ENCODE measurements at places on chromosomes 7 and 10. TPM values are rescaled to one million over a fixed set of nuclear protein-coding genes. Genes with fewer than 3 reads are reported as not detected.

GRCh38 chr10:78831461-78831860 lies 237.3 kb upstream of the ZMIZ1 start:
- no peak for DNase-seq

- no peak for DNase-seq
These were observed 47.5 kb downstream of the BMPER start for GRCh38 chr7:33952824-33953223.

GRCh38 chr7:120337308-120337907 lies 64.4 kb downstream of the KCND2 start:
- DNase-seq, result no peak

DNA sequence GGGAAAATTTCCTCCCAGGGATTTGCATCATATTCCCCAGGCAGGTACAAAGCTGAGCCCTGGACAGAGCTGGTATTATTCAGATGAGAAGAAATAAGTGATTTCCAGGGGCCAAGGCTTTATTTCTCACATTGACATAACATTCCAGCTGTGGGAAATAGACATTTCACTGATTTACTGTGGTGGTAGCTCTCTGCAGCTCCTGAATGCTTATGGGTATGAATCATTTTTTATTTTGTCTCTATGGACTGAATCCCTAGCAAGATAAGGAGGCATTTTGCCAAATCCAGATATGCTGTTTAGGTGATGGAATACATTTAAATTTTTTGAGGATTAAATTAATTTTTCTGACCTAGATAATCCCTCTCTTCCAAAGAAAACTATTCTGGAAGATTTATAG lies 97.9 kb downstream of the MTPN start:
- DNase-seq, result no peak

Gene HTR5A
- total RNA-seq, result under 0.01 TPM

GRCh38 chr7:94595717-94596116 lies 60.2 kb downstream of the SGCE start:
- no peak for DNase-seq

- DNase-seq, result no peak
These were observed 790 bp downstream of the ADAM22 start for GRCh38 chr7:87934699-87935383.

Gene CLDN4
- under 0.01 TPM for total RNA-seq

Gene RNF32
- 0.27 TPM for total RNA-seq

Gene GPRIN2
- not detected for total RNA-seq

DNA sequence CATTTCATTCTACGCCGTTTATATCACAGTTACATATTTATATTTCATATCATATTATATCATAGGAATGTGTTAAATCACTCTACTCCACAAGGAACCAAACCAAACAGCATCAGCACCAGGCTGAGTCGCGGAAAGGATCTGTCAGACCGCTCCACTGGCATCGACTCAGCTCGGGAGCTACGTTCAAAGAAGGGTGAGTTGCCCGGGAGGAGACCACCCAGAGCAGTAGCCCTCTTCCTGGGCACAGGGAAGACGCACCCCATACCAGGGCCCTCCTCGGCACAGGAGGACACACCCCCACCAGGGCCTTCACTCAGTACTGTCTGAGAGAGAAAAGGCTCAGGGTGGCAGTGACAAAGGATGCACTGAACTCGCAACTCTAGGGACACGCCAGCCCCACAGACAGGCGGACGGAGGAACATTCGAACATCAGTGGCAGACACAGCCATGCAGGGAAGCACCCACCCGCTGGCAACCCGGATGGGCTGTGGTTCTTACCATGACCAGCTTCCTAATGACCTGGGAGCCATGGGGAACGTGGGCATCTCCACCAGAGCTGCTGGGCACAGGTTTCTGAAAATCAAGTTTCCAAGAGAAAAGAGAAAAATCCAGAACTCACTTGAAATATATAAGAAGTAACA lies 28.7 kb downstream of the PITRM1 start:
- DNase-seq, result no peak

Gene PON1
- total RNA-seq, result 0.27 TPM

DNA sequence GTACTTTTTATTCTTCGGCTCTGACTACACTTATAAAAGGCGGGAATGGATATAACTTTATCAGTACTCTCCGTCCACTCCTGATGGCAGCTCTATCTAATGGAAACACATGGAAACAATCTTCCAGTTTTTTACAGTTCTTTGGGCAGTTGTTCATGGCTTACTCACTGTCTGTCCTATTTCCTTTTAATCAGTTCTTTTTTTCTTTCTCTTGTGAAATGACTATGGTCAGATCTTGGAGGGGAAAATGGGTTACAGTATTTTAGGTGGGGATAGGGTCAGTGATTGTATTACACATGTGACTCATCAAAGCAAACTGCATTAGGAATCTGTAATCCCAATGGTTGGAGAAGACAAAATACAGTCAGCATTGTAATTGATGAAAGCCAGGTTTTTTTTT lies 112.4 kb downstream of the BICC1 start:
- DNase-seq, result no peak

DNA sequence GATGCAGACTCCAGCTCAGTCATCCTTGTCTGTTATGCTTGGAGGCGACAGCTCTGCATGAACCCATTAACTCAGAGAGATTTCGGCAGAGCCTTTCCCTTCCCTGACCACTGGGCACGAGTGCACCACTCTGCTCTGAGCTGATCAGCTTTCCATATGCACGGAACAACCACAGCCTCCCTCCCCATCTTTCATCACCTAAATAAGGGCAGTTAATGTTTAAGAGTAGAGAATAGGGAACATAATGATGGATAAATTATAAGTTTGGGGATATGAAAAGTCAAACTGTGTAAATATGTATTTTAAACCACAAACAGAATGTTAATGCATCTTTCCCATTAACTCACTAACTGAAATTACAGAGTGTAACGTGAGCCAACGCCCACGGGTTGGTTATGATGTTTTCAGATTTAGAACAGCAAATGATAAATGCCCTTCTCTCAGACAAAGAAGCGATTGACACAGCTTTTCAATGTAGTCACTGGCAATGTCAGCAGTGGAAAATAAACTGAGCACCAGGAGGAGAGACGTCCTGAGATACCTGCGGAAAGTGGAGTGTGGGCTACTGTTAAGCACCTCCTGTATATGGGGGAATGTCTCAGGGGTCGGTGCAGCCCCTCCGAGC lies 658.2 kb downstream of the LRMDA start:
- DNase-seq, result no peak

DNA sequence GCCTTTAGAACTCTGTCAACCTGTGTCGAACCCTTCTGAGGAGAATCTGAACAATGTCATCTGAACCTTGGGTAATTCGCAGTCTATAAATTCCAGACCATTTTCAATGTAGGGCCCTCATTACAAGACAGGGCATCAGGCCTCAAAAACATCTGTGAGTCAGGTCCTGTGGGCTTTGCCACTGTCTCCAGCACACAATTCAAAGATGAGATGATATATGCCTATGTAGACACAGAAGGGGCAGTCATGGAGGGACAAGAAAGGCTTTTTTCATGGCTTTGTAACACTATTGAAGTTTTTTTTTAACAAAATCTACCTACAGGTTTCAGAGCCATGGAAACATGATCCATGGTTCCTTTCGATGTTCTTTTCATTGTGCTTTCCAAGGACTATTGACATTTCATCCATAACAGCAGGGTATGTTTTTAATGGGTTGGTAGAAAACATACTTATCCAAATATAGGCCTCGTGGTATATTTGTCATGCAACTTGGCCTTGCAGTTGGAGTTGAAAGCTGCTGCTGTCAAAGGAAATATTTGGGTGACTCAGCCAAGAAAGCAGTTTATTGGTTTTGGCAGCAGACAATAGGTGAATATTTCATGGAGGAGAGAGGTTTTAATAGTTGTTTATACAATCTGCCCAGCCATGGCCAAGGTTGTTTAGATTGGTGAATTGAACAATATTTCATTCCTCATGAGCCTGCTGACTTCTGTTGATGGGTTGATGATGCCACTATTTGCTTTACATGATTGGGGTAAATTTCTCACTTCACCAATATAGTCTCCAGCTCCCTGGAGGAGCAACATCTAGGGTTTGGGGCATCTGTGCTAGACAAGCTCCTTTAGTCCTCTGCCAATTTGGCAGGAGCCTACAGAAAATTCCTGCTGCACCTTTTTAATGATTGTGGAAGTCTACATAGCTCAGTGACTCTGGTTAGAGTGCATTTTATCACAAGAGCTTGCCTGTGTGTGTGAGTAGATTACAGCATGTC lies 158.4 kb upstream of the TMEM72 start:
- no peak for DNase-seq

Gene ITGA8
- not detected for total RNA-seq

GRCh38 chr7:77913977-77914607 lies 115.5 kb downstream of the PHTF2 start:
- no peak for DNase-seq

Gene NPFFR1
- total RNA-seq, result under 0.01 TPM

GRCh38 chr10:79348640-79348988 lies 1.3 kb downstream of the PPIF start:
- no peak for DNase-seq

Gene DDIT4
- total RNA-seq, result 322 TPM

Gene INTS1
- total RNA-seq, result 61.4 TPM

DNA sequence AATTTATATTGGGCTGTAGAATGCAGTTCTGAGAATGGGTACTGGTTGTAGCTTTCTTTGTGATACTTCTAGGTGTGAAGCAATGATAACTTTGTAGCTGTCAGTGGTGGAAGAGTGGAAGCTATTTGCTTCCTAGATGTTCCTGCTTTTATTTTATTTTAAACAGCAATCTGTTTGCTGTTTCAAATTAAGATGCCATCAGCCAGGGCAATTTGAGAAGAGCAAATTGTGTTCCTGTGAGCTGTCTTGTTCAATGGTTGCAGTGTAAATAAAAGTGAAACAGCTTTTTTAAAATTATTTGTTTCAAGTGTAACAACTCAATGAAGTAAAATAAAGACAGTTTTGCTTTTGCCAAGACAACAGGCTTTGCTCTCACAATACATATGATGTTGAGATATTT lies 150.8 kb upstream of the TMEM229A start:
- no peak for DNase-seq

GRCh38 chr10:28149746-28150145 lies 150.9 kb upstream of the ODAD2 start:
- DNase-seq, result no peak

- no peak for DNase-seq
These were observed 18.1 kb upstream of the ABCB5 start for GRCh38 chr7:20597339-20597738.

- DNase-seq, result no peak
These were observed 574 bp downstream of the MARCHF5 start for GRCh38 chr10:92291616-92291865.

DNA sequence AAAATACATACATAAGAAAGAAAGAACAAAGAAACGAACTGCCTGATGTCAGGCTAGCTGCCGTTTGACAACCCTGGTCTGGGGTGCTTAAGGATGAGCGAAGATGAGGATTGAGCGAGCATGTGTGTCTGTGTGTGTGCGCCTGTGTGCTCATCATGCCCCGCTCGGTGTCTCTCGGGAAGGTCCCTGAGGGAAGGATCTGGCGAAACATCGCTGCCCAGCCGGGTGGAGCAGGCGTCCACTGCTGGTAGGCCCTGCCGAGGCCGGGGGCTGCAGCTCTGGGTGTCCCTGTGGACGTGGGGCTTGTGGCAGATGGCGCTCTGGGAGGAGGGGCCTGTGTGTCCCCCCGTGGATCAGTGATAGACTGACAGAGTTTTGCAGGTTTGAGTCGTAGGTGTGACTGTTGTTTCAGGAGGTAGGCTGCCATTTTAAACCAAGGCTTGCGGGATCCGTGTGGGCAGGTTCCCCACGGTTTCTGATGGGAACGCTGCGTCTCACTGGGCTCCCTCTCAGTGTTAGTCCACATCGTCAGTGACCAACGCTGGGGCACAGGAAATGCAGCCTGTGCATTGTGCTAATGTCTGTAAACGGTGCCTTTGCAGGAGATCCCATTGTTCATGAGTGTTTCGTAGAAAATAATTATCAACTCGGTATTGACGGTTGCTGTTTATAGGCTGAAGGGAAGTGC lies 5.9 kb upstream of the SUN1 start:
- DNase-seq, result no peak

DNA sequence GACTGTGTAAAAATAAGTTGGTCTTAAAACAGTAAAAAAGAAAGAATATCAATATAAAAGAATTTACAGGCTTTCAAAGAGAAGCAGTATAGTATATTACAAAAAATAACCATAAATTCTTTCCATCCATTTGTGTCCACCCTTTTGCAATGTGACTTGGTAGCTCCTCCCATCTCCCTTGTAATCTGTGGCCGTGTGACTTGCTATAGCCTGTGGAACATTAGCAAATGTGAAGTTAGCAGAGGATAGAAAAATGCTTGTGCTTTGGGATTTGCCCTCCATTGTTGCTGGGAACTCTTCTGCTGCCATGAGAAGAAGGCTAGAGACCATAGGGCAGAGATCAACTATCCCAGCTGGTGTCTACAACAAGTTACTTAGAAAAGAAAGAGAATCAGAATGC lies 30.2 kb downstream of the KLHL7 start:
- DNase-seq, result no peak

DNA sequence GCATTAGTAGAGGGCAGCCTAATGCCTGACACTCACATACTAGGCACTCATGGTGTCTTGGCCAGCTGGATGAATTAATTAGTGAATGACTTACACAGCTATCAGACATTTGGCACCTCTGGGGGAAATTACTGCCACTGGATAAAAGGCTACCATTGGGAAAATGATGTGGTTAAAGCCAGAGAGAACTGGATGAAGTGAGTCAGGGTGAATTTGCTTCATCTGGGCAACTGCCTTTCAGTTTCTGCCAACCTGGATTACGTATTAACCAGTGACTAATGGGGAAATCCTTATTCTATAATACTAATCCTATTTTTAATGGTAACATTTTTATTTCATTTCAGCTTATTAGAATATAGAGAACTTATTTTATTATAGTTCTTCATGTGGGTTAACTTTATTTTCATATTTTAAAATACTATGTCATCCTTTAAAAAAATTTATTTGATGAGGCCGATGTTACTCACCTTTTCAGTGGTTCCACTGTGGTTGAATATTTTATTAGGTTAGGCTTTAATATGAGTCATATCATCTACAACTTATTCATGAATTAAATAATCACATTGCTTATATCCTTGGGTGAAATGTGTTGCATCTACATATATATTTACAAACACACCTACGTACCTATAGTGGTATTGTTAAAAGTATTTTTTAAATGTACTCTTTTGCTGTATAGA lies 85.6 kb upstream of the CAPZA2 start:
- no peak for DNase-seq

Gene STK32C
- total RNA-seq, result 25.0 TPM

Gene OR6B1
- total RNA-seq, result under 0.01 TPM

- DNase-seq, result no peak
These were observed 5.6 kb upstream of the GIMAP8 start for GRCh38 chr7:150444674-150445365.

Gene COL13A1
- under 0.01 TPM for total RNA-seq

- no peak for DNase-seq
These were observed 28.0 kb upstream of the NDST2 start for GRCh38 chr10:73839276-73839966.

Gene CPVL
- 42.0 TPM for total RNA-seq

DNA sequence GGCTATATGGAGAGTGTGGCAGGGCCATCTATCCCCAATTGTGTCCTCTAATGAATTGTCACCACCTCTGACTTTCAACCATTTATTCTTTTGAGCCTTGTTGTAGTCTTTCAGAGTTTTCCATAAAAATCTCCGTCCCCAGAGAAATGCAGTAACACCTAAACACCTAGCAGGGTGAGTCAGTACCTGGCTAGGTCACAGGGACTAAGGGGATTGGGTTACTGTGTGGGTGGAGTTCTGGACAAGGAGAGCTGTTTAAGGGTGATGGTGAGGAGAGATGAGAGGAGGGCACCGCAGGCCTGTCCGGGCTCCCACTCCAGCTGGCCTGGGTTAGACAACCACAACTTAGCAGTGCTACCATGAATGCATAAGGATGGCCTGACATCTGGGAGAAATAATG lies 186.2 kb upstream of the LYZL1 start:
- DNase-seq, result no peak

- no peak for DNase-seq
These were observed 34.4 kb downstream of the HIPK2 start for GRCh38 chr7:139743267-139743966.

Gene SGCE
- under 0.01 TPM for total RNA-seq

Measured in hematopoietic multipotent progenitor cell (in vitro differentiated cells).